ENCODE measurements at places on chromosomes 5 and 9. TPM values are rescaled to one million over a fixed set of nuclear protein-coding genes. Genes with fewer than 3 reads are reported as not detected.

GRCh38 chr9:108743901-108744371 is 111.8 kb downstream of the ACTL7B start:
- no peak for DNase-seq
- no peak overlapping the region for H3K27ac ChIP-seq
- H3K27me3 ChIP-seq, result peaks cover 2% of the 10 kb centered on the region
- H3K4me1 ChIP-seq, result peaks cover 26% of the 10 kb centered on the region
- no peak overlapping the region for H3K4me3 ChIP-seq

GRCh38 chr5:167678481-167678880 is 613.0 kb upstream of the WWC1 start:
- peaks cover 1% of the 10 kb centered on the region for H3K36me3 ChIP-seq
- H3K4me3 ChIP-seq, result no peak overlapping the region
- H3K4me1 ChIP-seq, result no peaks in the 10 kb centered on the region
- no peaks in the 10 kb centered on the region for H3K27me3 ChIP-seq
- H3K27ac ChIP-seq, result no peak overlapping the region
- no peak for DNase-seq

DNA sequence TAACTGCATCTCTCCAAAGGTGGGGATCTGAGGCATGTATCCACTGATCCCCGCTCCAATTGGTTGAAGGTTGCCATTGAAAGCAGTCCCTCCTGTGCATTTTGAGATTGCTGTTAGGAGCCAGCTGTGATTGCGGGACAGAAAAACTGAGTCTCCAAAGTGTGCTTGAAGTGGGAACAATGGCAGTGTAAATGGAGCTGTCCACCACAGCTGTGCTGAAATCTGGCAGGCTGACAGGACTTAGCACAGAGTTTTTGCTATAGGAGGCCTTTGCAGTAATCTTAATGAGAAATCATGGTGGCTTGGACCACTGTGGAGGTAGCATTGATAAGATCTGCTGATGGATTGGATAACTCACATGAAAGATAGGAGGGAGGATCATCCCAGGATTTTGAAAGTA is 3.3 kb downstream of the RNF20 start:
- no peaks in the 10 kb centered on the region for H3K27me3 ChIP-seq
- no peak overlapping the region for H3K4me3 ChIP-seq
- H3K4me1 ChIP-seq, result peaks cover 24% of the 10 kb centered on the region
- peaks cover 5% of the 10 kb centered on the region for H3K36me3 ChIP-seq
- no peak overlapping the region for H3K27ac ChIP-seq

- H3K36me3 ChIP-seq, result peaks cover 1% of the 10 kb centered on the region
- no peak for DNase-seq
- no peaks in the 10 kb centered on the region for H3K4me1 ChIP-seq
- no peak overlapping the region for H3K27ac ChIP-seq
- no peaks in the 10 kb centered on the region for H3K27me3 ChIP-seq
Measured at GRCh38 chr5:157893611-157894010, 34.7 kb upstream of the CLINT1 start.

- no peaks in the 10 kb centered on the region for H3K36me3 ChIP-seq
- no peak for DNase-seq
- no peaks in the 10 kb centered on the region for H3K27me3 ChIP-seq
- H3K4me3 ChIP-seq, result no peak overlapping the region
- H3K27ac ChIP-seq, result no peak overlapping the region
Measured at GRCh38 chr5:176515396-176515795, 21.8 kb downstream of the RNF44 start.

- peaks cover 13% of the 10 kb centered on the region for H3K4me1 ChIP-seq
- DNase-seq, result no peak
- H3K27me3 ChIP-seq, result no peaks in the 10 kb centered on the region
- no peak overlapping the region for H3K4me3 ChIP-seq
- no peaks in the 10 kb centered on the region for H3K36me3 ChIP-seq
Measured at GRCh38 chr9:39588500-39589137, 233.2 kb downstream of the SPATA31A1 start.

- no peaks in the 10 kb centered on the region for H3K4me1 ChIP-seq
- H3K27me3 ChIP-seq, result peaks cover 12% of the 10 kb centered on the region
- no peak for DNase-seq
Measured at GRCh38 chr5:6274846-6275543, 103.4 kb downstream of the MED10 start.

DNA sequence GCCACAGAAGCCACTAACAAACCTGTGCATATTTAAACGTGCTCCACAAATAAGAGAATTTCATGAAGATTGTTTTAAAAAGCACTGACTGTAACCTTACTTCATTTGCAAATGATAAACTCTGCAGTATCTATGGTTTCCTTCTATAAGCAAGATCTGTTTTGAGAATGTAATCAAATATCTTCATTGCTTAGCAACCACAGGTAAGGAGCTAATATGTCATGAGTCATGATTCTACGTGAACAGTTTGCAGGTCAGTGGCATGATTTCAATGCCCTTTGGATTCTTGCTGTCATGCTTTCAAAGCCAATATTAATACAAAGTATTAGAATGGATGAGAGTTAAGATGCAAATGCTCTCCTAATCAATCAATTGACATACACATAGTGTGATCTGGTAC is 325.0 kb downstream of the EDIL3 start:
- no peak overlapping the region for H3K27ac ChIP-seq
- DNase-seq, result no peak
- peaks cover 41% of the 10 kb centered on the region for H3K36me3 ChIP-seq
- H3K4me1 ChIP-seq, result peaks cover 4% of the 10 kb centered on the region
- no peak overlapping the region for H3K4me3 ChIP-seq

DNA sequence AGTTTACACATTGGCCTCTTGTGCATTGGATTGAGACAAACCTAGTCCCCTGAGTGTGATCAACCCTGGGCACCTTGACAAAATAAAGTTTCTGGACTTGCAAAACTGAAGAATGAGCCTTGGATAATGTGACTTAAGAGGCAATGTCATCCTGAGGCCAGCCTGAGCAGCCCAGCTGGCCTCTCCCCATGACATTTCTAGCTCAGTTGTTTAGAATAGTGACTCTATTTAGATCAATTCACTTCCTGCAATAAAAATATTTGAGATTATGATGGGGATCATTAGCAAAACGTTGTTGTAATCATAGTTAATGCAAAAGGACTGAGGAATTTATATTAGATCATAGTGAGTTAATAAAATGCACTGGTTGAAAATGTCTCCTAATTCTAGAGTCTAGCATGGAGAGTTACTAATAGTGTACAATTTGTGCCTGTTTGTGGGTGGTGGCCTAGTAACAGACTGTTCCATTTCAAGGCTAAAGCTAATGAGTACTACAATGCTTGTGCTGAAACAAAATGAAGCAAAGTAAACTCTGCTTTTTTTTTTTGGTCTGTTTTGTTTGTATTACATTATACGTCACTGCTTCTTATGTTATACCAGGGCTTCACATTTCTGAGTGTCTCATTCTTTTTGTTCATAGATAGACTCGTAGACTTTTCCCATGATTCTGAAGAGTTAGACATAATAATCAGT is 10.9 kb upstream of the RHOBTB3 start:
- H3K27ac ChIP-seq, result no peak overlapping the region
- H3K4me1 ChIP-seq, result peaks cover 17% of the 10 kb centered on the region
- H3K4me3 ChIP-seq, result no peak overlapping the region

DNA sequence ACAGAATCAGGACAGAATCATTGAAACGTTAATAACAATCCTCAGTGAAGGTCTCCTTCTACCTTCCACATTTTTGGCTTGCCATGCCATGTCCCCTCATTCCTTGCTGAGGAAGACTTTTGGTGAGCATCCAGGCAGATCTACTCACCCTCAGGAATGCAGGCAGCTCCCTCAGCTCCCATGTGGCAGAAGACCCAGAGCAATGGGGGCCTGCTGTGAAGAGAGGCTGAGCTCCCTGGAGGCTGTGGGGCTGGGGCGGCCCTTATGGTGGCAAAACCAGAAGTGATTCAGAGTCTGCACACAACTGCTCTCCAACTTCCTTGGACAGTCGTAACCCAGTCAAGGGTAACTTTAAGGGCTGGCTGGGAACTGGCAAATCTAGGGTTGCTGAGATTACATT is 247.2 kb upstream of the EFNA5 start:
- no peaks in the 10 kb centered on the region for H3K27me3 ChIP-seq
- no peak overlapping the region for H3K4me3 ChIP-seq
- no peaks in the 10 kb centered on the region for H3K4me1 ChIP-seq
- no peak overlapping the region for H3K27ac ChIP-seq
- peaks cover 2% of the 10 kb centered on the region for H3K36me3 ChIP-seq

DNA sequence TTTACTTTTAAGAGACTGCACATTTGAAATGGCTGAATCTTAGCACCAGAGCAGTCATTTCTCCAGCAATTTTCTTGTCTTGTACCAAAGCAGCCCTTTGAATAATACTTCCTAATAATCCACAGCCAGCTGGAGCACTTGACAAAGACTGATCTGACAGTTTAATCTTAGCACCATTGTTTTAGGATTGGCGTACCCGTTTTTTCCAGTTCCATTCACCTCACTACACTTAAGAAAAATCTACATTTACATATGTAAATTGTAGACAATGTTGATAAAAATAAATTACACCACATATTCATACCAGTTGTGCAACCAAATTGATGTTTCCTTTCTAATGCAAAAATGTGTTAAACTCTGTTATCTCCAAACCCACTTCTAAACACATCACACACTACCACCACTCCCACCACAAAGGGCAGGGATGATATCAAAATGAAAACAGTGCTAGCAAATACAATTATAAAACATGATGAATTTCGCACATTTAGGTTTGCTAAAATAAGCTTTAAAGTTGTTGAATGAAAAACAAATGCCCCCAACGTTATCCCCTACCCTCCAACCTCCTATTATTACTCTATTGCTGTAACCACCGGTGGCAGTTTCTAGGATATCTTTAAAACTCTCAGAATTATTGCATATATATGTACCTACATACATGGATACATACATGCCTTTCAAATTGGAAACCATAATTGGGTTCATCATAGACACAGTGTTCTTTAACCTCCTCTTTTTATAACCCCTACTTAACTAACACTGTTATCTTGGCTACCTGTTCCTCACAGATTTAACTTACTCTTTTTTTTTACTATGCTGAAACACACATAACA is 21.5 kb downstream of the SERINC5 start:
- H3K27me3 ChIP-seq, result no peaks in the 10 kb centered on the region
- H3K4me3 ChIP-seq, result no peak overlapping the region
- no peak for DNase-seq
- H3K36me3 ChIP-seq, result no peaks in the 10 kb centered on the region
- peaks cover 39% of the 10 kb centered on the region for H3K4me1 ChIP-seq

GRCh38 chr5:32342656-32343055 is 29.9 kb upstream of the MTMR12 start:
- no peaks in the 10 kb centered on the region for H3K27me3 ChIP-seq
- no peaks in the 10 kb centered on the region for H3K4me1 ChIP-seq
- DNase-seq, result no peak
- no peak overlapping the region for H3K4me3 ChIP-seq

DNA sequence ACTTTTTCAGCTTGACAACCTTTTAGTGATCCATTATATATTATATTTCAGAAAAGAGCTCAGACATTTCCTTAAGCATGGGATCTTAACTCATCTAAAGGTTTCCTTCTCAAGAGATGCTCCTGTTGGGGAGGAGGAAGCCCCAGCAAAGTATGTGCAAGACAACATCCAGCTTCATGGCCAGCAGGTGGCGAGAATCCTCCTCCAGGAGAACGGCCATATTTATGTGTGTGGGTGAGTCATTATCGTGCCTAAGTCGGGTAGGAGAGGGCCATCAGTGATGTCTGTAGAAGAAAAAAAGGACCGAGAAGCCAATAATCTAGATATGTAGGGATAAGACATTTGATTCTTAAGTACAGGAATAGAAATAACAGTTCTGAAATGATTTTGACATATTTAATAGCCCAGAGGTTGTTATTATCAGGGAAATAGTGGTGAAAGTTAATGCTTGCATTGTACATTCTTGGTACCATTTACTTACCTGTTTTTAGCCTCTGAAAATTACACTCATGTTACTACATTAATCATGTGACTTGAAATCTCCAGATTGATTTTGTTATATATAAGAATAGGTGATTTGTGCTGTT is 28.2 kb downstream of the MTRR start:
- no peak overlapping the region for H3K27ac ChIP-seq
- H3K4me1 ChIP-seq, result no peaks in the 10 kb centered on the region
- H3K36me3 ChIP-seq, result peaks cover 53% of the 10 kb centered on the region
- H3K27me3 ChIP-seq, result no peaks in the 10 kb centered on the region
- DNase-seq, result no peak
- H3K4me3 ChIP-seq, result no peak overlapping the region

DNA sequence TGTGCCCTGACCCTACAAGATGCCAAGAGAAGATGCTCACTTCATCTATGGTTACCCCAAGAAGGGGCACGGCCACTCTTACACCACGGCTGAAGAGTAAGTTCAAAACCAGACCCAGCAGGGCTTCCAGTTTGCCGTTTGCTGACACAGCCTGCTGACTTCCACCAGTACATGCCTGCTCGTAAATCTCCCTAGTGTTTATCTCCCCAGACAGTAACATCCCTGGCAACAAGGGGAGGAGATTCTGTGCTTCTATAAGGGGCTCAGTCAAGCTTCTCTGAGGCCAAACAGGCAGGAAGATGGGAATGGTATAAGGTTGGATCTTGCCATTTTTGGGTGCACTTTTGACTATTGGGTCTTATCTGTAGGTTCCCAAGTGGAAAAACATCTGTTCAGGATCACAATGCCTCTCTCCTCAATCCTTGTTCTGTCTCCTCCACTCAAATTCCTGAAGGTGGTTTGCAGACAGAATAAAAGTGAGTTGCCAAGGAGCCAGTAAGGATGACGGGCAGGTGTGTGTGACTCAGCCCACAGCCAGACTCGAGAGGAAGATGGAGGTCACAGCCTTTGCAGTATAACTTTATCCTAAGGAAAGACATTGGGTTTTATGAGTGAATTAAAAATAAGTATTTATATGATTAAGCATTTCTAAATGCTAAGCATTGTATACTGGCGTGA is 1.9 kb downstream of the MLANA start:
- no peaks in the 10 kb centered on the region for H3K27me3 ChIP-seq
- H3K4me1 ChIP-seq, result no peaks in the 10 kb centered on the region
- peaks cover 5% of the 10 kb centered on the region for H3K36me3 ChIP-seq
- H3K4me3 ChIP-seq, result no peak overlapping the region
- DNase-seq, result no peak

GRCh38 chr9:69905286-69905685 is 84.7 kb downstream of the CFAP95 start:
- peaks cover 4% of the 10 kb centered on the region for H3K4me1 ChIP-seq
- no peak overlapping the region for H3K4me3 ChIP-seq
- no peaks in the 10 kb centered on the region for H3K36me3 ChIP-seq
- no peak overlapping the region for H3K27ac ChIP-seq
- no peaks in the 10 kb centered on the region for H3K27me3 ChIP-seq

DNA sequence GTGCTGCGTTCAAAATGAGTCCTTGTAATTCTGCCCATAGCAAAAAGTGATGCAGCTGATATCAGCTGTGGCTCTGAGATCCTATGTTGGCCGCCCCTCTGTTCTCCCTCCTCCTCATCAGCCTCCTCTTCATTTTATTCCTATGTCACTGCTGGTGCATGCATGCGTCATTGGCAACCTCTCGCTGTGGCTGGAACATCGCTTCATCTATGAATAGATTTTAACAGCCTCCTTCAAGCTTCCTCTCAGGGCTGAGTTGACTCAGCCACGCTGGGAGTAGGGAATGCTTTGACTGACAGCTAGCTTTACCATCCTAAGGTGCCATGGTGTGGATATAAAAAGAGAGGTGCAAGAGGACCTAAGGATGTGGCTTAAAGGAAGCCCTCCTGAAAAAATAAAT is 303.5 kb downstream of the PLK2 start:
- no peaks in the 10 kb centered on the region for H3K4me1 ChIP-seq
- H3K27ac ChIP-seq, result no peak overlapping the region
- no peak for DNase-seq

Gene CCNO
- total RNA-seq, result 1.7 TPM

Gene SPINK6
- not detected for total RNA-seq

Gene CCL28
- 0.10 TPM for total RNA-seq

Gene ZNF782
- 5.2 TPM for total RNA-seq

Gene NRG2
- total RNA-seq, result 0.13 TPM

Gene PKD2L2
- not detected for total RNA-seq

Gene AK3
- total RNA-seq, result 39.7 TPM

Gene AK8
- total RNA-seq, result 1.5 TPM

Measured in chondrocyte (in vitro differentiated cells).